Nephron progenitor cell (in vitro differentiated cells): ENCODE measurements at places on chromosomes 3 and 15.

GRCh38 chr3:55458181-55458790 is 28.8 kb downstream of the WNT5A start:
- DNase-seq, result no peak

DNA sequence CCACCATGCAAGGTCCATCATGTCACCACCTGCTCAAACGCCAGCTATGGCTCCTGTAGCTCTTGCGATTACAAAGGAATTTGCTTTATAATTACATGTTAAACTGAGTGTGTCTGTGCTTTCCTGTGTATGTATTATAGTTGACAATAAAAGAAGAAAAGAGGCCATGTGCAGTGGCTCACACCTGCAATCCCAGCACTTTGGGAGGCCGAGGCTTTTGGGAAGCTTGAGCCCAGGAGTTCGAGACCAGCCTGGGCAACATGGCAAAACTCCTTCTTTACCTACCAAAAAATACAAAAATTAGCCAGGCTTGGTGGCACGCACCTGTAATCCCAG is 27.0 kb downstream of the ATRIP start:
- DNase-seq, result no peak

- no peak for DNase-seq
These were observed 76.0 kb downstream of the SSR3 start for GRCh38 chr3:156478891-156479290.

DNA sequence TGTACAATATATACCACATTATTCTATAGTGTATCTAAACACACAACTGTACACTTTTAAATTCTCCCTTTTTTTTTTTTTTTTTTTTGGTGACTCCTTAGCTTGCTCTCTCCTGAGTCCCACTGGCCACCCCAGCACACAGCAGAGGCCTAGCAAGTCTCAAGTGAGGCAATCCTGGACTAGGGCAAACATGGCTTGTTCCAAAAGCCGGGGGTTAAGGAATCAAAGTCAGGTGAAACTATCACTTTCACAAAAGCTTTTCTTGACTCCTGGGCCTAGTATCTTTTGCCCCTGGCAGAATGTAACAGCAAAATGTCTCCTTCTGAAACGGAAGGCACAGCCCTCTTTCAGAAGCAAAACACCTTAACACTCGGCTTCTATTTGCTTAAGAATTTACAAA is 5.8 kb downstream of the EOMES start:
- no peak for DNase-seq

GRCh38 chr3:18237251-18238005 is 187.7 kb downstream of the SATB1 start:
- DNase-seq, result no peak

GRCh38 chr15:77076323-77076915 is 5.5 kb upstream of the TSPAN3 start:
- no peak for DNase-seq

DNA sequence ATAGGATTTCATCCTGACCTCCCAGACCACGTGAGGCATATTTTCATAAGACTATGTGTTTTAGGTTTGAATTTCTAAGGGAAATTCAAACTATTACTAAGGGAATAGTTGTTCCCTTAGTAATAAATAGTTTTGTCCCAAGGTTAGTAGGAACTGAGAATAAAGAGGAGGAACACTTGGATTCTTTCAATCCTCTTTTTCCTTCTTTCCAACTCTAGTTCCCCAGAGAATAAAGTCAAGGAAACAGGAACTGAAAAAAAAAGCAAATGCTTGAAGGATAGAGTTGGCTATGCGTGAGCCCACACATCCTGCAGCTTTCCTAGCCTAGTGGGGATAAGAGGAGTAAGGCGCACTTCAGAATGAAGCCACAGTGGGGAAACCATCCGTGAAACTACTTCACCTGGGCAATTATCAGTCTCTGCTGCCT is 312.1 kb upstream of the TGFBR2 start:
- DNase-seq, result no peak

- DNase-seq, result no peak
These were observed 107.9 kb downstream of the GMPS start for GRCh38 chr3:155978324-155978723.

GRCh38 chr3:136730595-136731273 is 21.4 kb downstream of the STAG1 start:
- DNase-seq, result no peak

- DNase-seq, result no peak
These were observed 64.9 kb downstream of the CMTM8 start for GRCh38 chr3:32303399-32303747.

- DNase-seq, result no peak
These were observed 3.1 kb upstream of the BNC1 start for GRCh38 chr15:83287541-83288027.

DNA sequence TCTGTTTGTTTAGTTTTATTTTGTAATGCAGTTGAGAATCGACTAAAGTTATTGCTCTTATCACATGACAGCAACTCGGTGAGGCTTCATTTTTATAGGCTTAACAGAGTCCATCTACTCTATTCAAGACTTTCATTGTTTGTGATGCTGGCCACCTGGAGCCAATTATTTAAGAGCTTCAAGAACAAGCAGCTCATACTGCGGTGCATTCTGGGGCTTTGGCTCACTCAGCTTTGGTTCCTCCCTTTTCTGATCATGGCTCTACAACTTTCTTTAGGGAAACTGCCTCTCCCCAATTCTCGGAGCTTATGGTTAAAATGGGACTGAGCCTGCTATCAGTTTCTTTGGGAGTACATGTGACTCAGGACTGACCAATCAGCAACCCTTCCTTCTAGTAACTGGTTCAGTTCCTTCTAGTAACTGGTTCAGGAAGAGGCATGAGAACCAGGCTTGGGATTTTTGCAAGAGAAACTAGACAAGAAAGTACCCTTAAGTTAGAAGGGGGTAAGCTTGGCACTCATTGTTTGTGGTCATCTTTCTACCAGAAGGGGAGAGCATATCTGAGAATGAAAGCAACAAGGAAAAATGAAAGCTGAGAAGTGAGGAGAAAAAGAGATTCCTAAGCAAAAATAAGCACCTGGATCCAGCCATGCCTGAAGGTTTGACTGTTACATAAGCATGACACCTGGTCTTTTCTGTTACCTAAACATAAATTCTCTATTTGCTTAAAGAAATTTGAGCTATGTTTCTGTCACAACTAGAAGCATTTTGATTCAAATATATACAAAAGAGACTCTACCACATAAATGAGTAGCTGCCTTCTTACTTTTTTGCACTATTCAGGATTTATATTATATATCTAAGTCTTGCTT is 24.1 kb upstream of the ARHGEF3 start:
- DNase-seq, result no peak

DNA sequence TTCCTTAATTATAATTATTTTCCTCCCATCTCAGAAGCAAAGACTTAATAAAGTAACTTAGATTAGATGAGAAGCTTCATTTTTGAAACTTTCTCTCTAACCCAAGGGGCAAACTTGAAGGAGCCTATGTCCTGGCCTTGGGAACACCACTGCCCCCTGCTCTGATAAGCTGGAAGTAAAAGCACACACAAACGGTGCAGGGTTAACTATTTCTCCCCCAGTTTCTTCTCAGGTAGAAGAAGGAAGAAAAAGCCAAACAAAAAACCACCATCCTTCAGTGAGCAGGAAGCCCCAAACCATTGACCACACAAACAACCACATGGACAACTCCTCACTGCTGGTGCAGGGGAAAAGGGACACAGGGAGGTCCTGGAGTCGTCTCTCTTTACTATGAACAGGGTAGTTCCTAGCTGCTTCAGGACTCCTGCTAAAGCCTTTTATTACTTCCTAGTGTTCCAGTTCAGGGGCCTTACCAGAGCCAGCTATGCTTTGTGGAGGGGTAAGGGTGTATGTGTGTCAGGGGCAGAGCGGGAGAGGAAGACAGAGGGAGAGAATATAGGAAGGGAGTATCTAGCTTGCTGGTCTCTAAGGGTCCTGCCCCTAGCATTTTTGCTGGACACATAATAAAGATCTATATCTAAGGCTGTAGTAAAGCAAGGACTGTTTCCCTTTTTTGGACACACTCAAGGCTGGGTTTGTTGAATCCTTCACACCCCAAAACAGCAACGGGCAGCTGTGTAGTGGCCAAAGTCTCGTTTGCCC is 94.0 kb upstream of the UMPS start:
- no peak for DNase-seq

GRCh38 chr15:89910891-89911626 is 1.7 kb downstream of the ARPIN start:
- DNase-seq, result no peak

GRCh38 chr3:177626045-177626444 is 428.8 kb upstream of the TBL1XR1 start:
- DNase-seq, result no peak

DNA sequence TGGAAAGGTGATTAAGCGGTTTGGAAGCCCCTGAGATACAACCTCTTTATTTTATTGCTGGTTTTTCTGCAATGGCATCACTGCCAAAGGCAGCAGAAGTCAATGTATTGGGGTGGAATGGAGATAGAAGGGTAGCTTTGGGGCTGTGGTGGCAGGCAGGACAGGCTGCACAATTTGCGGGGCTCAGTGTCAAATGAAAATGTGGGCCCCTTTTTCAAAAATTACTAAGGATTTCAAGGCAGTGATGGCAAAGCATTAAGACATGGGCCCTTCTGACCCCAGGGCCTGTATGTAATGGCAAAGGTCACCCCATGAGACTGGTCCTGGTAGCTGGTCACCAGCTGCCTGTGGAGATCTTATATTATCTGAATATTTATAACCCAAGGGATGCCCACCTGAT is 29.3 kb upstream of the GALNT15 start:
- no peak for DNase-seq

DNA sequence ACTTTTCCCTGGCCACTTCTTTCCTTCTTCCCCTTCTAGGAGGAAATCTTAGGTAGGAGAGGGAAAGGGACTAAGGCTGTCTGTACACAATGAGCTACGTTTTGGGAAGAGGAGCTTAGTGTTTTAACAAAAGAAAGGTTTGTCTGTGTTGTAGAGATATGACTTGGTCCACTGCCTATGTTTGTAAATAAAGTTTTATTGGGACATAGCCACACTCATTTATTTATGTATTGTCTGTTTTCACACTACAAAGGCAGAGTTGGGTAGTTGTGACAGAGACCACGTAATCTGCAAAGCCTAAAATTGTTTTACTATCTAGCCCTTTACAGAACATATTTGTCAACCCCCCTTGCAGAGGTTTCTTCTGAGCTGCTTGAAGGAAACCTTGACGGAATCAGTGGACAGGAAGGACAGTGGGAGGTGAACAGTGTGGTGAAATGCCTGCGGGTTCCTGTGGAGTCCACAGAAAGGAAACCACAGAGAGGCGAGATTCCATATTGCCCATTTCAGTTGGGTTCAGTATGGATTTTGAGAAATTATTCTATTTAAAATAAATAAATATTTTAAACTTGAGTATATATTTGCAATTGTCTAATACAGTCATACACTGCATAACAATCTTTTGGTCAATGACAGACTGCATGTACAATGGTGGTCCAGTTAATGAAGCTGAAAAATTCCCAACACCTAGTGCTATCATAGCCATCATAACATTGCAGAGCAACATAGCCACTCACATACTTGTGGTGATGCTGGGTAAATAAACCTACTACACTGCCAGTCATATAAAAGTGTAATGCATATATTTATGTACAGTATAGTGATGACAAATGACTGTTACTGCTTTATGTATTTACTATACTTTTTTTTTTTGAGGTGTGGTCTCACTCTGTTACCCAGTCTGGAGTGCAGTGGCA is 157.9 kb upstream of the NUDT16 start:
- DNase-seq, result no peak

GRCh38 chr3:43198791-43199644 is 87.3 kb upstream of the SNRK start:
- DNase-seq, result no peak

- peak; percentile 94 for DNase-seq
These were observed at the start of gene RBSN for GRCh38 chr3:15098503-15099363. Gene RBSN, minus strand, starts transcription at chr3:15099148. Its CDS starts 3,028 bp downstream, at chr3:15096120.

DNA sequence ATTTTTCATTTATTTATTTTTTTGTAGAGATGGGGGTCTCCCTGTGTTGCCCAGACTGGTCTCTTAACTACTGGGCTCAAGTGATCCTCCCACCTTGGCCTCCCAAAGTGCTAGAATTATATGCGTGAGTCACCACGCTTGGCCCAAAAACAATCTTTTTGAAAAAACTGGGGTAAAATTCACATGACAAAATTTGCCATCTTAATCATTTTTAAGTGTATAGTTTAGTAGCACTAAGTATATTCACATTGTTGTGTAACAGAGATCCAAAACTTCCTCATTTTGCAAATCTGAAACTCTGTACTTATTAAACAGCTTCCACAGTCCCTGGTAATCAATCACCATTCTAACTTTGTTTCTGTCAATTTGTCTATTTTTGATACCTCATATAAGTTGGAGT is 5.2 kb downstream of the SNX1 start:
- DNase-seq, result no peak

DNA sequence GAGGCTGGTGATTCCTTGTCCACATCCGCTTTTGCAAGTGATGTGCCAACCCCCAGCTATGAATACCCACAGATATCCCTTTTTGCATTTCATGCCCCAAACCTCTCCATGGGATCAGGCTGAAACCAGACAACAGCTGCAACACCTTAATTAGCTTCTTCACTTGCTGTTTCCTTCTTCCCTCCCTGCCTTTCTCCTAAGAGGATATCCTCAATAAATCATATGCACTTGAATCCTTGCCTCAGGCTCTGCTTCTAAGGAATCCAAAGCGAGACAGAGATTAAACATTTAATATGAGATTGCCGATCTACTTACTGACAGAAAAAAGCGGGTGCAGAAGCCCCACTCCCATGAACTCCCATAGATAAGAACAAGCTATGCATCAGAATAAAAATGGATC is 138.1 kb downstream of the CNTN6 start:
- no peak for DNase-seq

- DNase-seq, result no peak
These were observed 76.2 kb upstream of the OXTR start for GRCh38 chr3:8845641-8846040.

GRCh38 chr15:72231066-72231832 is at the start of gene PKM:
Gene PKM, minus strand, starts transcription at chr15:72231190. Its CDS starts 12,093 bp downstream, at chr15:72219097.
- DNase-seq, result peak; percentile 99

- peak; percentile 69 for DNase-seq
These were observed 1.2 kb downstream of the BNC1 start for GRCh38 chr15:83283138-83283812.

- DNase-seq, result no peak
These were observed 31.5 kb upstream of the IMPG2 start for GRCh38 chr3:101351829-101352228.

DNA sequence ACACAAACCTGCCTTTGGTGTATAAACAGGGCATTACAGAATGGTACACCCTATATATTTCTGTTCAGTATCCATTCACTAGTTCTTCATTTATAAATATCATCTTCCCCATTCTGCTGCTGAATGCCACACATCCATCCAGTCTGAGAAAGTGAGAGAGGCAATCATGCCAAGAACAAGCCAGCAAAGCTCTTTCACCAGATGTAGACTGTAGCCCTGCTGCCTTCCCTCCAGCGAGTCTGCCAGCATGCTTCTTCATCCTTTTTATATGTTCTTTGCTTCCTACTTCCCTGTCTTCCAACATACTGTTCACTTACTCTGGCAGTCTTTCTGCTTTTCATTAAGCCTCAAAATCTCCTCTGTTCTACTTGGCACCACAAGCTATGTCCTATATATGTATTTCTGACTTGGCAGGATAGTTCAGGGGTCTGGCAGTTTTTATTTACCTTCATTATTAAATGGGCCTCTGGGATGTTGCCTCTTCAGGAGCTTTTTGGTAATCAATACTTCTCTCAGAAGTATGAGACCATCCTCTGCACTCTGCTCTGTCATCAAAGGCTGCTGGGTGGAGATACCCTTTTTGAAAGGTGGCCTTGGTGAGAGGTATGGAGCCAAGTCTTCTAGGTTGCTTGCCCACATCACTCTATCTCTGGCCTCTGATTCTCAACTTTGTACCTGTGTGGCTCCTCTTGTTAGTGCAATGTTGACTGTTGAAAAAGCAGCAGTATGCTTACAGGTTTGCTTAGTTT is 48.6 kb downstream of the CHP1 start:
- DNase-seq, result no peak
